Activated naive CD4-positive, alpha-beta T cell treated with Interleukin-2 at 50 U/mL for 16 hours (primary cell): ENCODE measurements at places on chromosomes 4 and X.

GRCh38 chr4:40238700-40239548 lies 42.1 kb downstream of the RHOH start:
- peak; percentile 81 for DNase-seq

DNA sequence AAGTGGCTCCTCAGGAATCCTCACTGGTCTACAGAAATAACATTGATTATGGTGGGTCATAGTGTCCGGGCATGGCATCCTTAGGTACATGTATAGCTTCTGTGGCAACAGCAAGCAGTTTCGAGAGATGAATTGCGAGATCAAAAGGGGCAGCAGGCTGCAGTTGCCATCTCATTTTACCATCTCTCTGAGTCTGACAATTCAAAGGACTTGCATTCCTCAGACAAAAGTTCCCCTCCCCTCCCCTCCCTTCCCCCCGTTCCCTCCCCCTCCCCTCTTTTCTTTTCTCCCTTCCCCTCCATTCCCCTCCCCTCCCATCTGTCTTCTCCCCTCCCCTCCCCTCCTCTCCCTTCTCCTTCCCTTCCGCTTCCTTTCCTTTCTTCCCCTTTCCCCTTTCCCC lies 70.2 kb downstream of the MTNR1A start:
- no peak for DNase-seq

DNA sequence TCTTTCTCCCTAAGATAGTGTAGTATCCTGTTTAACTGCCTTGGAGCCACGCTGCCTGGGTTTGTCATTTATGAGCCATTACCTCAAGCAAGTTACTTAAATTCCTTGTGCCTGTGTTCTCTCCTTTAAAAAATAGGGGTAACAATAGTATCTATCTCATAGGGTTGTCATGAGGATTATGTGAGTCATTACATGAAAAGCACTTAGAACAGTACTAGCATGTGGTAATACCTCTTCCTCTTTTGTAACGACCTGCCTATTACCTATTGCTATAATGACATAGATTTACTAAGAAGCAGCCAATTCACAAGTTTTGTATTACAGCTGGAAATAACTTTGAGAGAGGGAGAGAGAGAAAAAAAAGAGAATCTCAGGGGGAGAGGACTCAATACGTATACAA lies 834.7 kb downstream of the RAPGEF2 start:
- DNase-seq: no peak

GRCh38 chr4:26858035-26858918 lies 2.4 kb upstream of the STIM2 start:
- no peak for DNase-seq

DNA sequence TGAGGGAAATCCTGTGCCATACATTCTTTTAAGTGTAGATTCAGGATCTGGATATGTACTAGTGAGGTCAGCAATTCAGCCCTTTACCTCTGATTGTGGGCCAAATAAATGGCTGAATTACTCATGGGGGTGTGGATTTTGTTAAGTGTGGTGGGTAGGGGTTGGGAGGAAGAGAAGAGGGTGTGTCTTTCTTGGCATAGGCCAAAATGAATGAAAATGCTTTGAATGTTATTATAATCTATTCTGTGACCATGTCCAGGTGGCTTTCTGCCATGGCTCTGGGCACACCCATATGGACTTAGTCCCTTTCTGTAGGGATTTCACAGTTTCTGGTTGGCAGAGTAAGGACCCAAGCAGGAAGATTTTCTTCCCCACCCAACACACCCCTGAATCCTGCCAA lies 244.3 kb downstream of the CBR4 start:
- no peak for DNase-seq

DNA sequence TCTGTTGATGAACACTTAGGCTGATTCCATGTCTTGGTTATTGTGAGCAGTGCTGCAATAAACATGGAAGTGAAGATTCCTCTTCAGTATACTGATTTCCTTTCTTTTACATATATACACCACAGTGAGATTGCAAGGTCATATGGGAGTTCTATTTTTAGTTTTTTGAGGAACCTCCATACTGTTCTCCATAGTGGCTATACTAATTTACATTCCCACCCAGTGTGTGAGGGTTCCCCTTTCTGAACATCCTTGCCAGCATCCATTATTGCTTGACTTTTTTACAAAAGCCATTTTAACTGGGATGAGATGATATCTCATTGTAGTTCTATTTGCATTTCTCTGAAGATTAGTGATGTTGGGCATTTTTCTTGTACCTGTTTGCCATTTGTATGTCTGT lies 80.5 kb upstream of the GALNT7 start:
- no peak for DNase-seq

- no peak for DNase-seq
Measured at GRCh38 chrX:68881911-68882310, 53.1 kb downstream of the EFNB1 start.

- DNase-seq: no peak
Measured at GRCh38 chr4:123418351-123418931, 21.8 kb downstream of the SPRY1 start.

GRCh38 chr4:2082627-2083026 lies 23.5 kb downstream of the NAT8L start:
- no peak for DNase-seq

- no peak for DNase-seq
Measured at GRCh38 chr4:80145739-80146138, 51.6 kb upstream of the PRDM8 start.

GRCh38 chrX:150779385-150779784 lies 86.2 kb downstream of the MTMR1 start:
- DNase-seq: no peak

GRCh38 chr4:1049591-1049905 lies 38.1 kb downstream of the FGFRL1 start:
- DNase-seq: no peak

DNA sequence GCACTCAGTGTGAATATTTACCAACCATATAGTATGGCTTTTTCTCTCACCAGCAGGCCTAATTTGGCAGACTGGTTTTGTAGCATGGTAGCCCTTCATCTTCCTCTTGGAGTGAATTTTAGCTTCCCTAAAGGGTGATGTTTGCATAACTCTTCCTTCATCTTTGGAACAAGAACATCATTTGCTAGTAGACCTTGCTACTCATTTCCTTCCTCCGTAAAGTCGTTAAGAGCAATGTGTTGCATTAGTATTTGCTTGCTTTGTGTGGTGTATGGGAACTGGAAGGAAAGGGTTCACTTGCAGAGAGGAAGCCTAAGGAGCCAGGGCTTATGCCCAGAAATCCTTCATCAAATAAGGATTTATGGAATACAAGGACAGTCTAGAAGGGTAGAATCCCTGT lies 50.2 kb upstream of the PGRMC2 start:
- DNase-seq: no peak

DNA sequence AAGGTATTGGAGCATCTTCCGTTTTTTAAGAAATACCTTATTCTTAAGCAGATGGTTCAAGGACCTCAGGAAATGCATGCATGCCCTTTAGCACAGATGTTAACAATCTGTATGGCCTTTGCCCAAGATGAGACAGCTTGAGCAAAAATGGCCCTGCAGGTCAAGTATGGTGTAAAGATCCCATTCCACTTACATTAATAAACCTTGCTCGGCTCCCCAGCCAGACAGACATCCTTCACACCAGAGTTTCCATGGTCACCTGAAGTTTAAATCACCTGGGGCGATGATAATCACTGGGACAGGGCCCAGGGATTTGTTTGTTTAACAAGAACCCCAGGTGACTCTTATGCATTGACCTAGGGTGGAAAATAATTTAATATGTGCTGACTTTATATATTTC lies 287.0 kb upstream of the NOCT start:
- DNase-seq: no peak

DNA sequence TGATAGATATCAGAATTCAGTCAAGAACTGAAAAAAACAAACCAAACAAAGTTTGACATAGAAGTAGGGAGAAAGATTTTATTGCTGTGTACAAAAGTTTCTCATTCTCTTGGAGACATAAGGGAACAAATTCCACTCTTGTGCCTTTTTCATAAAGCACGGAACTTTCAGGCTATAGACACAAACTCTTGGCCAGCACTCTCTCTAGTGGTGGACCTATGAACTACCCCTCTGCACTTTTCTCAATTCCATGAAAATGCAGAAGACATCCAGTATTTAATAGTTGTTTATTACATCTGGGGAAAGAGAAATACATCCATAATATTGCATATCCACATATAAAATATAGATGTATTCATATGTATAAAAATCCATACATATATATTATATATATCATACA lies 291.6 kb upstream of the HS3ST1 start:
- DNase-seq: no peak
